ENCODE measurements at places on chromosomes 5 and 9.

DNA sequence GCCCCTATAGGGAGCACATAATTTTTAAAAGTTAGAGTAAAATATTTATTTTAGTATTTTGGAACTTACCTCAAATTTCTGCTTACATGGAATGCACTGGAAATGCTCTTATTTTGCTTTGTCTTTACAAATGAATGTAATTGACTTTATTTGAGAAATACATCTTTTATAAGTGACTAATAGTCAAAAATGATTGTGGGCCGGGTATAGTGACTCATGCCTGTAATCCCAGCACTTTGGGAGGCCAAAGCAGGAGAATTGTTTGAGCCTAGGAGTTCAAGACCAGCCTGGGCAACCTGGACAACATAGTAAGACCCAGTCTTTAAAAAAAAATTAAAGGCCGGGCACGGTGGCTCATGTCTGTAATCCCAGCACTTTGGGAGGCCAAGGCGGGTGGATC lies 5.8 kb downstream of the HMGCR start:
- DNase-seq: no peak

DNA sequence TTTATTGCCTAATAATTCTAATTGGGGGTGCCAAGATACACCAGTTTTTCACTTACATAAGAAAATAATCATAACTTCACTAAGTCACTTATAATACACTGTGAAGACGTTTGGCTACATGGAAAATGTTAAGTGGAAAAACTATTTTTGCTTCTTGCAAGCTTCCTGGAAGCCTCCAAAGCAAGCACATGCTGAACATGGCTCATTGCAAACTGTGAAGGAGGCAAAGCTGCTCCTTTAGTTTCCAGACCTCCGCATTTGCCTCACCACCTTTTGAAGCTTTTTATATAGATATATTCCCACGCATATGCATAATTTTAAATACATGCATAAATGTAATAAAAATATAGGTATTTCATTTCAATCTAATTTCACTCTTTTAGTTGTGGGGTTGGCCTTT lies 285.6 kb upstream of the PRDM9 start:
- no peak for DNase-seq

DNA sequence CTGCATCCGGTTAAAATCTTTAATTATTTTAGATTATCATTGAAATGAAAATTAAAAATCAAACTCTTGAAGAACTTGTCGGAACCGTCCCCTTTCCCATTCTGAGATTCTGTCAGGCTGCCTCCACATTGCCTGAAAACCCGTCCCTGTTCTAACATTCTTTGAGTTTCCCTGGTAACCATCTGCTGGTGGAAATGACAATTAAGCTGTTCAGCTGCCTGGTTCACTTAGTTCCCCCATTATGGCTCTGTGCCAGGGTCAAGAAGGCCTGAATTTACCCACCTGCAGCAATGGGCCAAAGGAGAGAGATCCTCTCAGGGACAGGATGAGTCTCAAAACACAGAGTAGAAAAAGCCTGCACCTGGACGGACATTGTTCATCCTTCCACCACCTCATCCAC lies 11.8 kb upstream of the TCOF1 start:
- peak; percentile 28 for DNase-seq

DNA sequence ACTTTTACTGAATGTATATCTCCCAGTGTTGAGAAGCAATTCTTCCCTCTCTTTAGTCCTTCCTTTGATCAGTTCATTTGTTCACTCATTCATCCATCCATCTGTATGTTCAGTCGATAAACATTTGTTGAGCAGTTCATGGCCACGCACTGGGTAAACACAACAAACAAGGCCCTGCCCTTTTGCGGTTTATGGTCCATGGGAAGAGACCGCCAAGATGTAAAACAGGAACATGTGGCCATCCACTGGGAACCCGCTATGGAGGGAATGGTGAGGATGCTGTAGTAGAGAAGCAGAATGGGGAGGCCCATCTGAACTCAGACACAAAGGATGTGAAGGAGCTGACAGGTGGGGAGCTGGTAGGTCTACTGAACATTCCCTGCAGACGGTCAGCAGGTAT lies 102.7 kb upstream of the SPRY4 start:
- DNase-seq: no peak

DNA sequence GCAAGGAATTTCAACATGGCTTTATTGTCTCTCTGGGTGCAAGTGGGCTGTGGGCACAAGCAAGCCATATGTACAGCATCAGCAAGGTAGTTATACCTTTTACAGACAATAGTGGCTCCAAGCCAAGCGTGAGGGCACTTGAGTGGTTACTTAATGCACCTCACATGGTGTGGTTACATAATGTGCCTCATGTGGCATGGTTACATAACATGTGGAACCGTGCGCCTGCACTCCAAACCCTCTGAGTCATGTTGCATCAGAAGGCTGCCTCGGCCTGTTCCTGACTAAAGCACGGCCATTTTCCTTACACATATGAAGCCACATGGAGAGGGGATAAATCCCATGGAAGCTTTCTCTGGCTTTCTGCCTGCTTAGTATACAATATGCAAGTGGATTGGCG lies 150.9 kb downstream of the OSTF1 start:
- DNase-seq: peak; percentile 2

DNA sequence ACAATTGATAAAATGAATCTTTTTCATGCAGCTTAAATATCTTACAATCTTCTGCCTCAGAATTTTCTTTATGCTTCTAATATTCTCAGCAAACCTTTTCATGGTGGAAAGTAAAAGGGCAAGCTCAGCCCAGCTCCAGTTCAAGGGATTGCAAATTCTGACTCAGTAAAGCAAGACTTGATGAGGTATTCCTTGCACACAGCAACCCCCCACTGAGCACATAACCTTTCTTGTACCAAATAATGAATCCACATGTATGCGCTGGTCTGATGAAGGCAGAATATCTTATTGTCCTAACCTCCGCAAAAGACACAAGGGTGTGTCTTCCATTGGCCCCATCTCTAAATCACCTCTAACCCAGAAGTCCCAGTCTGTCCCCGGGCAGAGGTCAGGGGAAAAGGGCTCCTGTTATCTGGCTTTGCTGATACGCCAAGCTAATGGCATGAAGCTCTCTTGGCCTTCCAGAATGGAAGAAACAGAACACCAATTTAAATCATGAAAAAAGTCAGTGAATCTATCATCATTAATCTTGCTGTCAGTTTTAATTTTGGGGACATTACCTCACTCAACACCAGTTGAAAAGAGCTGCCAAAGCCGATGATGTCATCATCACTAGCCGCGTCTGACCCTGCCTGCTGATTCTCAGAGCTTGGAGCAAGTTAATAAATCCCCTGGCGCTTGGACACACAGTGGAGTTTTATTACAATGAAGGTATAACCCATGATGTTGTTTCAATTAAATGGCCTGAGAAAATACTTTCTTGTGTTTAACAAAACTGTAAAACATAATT lies 592.5 kb upstream of the CLINT1 start:
- DNase-seq: no peak

DNA sequence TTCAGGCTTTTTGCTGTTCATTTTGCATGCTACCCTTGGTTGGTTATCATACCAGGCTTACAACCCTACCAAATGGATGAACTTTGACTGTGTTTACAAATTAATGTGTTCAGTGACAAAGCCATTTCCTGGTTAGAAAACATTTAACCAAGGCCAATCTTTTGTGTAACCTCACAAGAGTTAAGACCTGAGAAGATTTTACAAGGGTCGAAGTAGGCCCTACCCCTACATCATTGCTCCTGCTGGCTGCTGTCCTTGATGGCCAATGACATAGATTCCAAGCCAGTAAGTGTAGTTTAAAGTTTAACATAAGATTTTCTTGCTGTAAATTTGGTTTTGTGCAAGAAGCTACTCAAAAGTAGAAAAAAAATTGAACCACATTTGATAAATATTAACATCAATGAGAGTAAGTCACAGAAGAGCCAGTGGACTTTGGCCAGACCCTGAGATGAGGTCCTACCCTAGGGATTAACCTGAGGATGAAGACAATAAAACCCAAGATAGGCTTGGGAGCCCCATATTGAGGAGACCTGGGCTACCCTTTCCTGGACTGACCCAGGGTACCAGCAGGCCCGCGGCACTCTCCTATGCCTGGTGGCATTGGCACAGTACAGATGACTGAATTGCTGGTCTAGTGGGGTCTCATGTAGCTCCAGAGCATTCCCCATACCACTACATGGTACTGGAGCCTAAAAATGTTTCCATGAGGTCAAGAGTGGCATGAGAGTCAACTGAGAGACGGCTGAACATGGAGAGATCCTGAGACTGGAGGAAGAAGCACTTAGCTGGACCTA lies 8.3 kb downstream of the C1QTNF3 start:
- DNase-seq: no peak

GRCh38 chr9:86893811-86894490 lies 53.4 kb downstream of the GAS1 start:
- no peak for DNase-seq

DNA sequence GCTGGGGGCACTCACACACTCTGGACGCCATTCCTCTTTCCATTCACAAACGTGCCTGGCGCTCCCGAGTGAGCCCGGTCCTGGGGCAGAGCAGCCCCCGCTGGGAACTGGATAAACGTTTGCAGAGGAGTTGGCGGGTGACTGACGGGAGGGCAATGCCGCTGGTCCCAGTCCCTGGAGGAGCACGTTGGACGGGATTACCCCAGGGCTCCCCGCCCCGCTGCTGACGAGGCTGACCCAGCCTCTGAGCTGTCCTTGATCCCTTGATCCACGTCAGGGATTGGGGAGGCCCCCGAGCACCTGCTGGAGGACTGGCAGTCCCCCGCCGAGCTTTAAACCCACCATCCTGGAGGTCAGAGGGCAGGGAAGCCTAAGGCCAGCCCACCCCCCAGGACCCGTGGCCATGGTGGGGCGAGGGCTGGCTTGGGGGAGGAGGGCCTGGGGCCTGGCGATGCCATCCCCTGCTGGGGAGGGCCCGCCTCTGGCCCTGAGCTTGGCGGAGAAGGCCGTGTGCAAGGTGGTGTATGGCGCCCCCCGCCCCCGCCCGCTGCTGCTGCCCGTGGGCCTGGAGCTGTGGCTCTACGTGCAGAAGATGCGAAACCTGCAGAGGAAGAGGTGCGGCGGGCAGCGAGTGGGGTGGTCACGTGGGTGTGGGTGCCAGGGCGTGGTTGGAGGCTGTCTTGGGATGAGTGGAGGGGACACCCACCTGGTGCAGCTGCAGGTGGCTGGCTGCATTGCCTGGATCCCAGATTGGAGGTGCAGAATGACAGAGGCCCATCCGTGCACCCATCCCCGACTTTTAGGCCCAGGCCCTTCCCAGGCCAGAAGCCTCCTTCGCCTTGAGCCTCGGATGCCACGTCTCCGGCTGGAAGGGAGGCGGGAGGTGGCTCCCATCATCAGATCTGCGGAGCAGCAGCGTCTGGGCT lies 4.5 kb downstream of the GPSM1 start:
- no peak for DNase-seq

DNA sequence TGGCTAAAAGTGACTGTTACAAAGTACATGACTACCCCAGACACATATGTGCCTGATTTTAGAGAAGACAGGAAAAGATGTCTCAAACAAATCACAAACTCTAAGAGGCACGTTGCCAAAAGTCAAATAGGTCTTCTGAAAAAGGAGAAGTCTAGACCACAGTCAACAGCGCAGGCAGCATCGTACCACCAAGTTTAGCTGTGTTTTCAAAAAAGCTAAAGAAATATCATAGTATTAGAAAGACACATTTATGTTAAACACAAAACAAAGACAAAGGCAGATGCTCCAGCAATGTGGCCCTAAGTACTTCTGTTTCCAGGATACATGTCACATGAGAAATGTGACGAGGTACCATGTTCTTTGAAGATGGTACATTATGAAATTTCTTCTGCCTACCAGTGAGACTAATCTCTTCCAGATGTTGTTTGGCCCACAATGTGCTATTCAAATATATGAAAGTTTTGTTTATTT lies 43.5 kb downstream of the LPAR1 start:
- no peak for DNase-seq

DNA sequence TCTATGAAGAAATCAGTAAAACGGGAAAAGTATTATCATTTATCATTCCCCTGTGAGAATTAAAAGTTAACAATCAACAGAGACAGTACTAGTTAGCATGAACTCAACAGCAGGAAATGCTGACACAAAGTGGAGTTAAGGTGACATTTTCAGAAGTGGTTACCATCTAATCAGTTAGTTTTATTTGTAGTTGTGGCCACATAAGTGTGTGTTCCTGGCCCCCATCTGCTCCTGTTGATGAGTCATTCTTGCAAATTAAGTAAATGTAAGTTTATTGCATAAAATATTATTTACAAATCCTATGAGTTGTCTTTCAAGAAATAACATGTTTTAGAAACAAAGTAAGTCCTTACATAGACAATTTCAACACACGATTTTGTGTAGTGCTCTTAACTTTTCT lies 8.9 kb upstream of the BNC2 start:
- DNase-seq: no peak
